ENCODE measurements at places on chromosomes 5 and 9.

DNA sequence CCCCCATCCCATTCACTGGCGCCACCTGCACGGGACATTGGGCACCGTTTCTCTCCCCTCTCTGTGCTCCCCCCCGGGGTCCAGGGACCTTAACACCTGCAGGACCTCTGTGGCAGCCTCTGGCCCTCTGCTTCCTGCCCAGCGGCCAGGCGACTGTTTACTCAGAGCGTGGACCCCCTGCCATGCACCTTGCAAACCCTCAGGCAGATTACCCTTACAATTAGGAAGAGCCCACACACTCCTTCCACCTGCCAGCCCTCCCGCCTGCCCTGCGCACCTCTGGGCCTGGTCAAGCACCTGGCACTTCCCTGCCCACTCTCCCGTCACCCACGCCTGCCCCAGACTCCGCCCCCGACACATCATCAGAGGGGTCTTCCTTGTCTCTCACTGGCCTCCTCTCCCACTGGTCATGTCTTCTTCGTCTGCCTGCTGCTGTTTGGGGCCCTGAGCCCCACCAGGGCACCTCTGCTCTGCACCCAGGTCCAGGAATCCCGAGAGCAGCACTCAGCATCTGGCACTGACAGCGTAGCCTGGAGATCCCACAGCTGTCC, 281.3 kb upstream of the IRX4 start:
- DNase-seq = no peak

DNA sequence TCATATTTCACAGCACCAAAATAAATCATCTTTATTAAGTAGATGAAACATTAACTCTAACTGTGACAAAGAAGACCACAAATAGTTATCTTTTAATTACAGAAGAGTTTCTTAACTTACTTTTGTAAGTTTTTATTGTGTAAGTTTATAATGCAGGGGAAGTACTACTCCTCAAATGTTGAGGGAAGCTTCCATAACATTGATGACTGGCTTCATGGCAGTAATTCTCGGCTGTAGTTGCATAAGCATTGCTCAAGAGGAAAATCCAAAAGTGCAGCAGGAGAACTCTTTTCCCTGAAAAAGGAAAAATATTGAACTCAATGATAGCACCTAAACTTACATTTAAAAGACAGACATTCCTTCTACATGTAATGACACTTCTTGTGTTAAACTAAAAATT, 4.6 kb downstream of the TSLP start:
- no peak for DNase-seq

- no peak for DNase-seq
These were observed 636.1 kb downstream of the KIF4B start for GRCh38 chr5:155649666-155650065.

DNA sequence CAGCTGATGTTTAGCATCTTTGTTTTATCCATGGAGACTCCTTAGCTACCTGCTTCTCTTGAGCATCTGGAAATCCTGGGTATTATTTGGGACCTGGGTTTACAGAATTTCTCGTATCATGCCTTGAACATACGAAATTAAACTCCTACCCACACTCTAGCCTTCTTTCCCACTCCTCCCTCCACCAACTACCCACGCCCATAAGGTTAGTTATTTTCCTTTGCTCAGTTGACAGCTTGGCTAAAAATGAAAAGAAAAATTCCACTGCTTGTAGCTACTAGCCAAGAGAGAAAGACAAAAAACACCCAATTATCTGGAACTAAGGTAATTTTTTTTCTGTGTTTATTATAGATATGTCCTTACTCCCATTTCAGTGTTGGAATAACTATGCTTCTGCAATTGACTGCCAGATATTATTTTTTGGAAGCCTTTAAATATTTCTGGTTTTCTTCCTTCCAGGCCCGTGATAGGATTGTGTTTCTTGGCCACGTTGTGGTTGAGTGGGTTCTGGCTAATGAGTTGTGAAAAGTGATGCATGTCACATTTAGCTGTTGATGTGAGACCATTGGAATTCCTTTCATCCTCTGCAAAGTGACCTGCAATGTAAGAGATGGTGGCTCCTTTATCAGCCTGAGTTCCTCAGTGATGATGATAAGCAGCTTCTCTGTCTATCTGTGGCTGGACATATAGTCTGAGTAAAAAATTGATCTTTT, 308.1 kb downstream of the LRRC70 start:
- DNase-seq = no peak

GRCh38 chr9:6917162-6917561, 159.4 kb downstream of the KDM4C start:
- DNase-seq = no peak

DNA sequence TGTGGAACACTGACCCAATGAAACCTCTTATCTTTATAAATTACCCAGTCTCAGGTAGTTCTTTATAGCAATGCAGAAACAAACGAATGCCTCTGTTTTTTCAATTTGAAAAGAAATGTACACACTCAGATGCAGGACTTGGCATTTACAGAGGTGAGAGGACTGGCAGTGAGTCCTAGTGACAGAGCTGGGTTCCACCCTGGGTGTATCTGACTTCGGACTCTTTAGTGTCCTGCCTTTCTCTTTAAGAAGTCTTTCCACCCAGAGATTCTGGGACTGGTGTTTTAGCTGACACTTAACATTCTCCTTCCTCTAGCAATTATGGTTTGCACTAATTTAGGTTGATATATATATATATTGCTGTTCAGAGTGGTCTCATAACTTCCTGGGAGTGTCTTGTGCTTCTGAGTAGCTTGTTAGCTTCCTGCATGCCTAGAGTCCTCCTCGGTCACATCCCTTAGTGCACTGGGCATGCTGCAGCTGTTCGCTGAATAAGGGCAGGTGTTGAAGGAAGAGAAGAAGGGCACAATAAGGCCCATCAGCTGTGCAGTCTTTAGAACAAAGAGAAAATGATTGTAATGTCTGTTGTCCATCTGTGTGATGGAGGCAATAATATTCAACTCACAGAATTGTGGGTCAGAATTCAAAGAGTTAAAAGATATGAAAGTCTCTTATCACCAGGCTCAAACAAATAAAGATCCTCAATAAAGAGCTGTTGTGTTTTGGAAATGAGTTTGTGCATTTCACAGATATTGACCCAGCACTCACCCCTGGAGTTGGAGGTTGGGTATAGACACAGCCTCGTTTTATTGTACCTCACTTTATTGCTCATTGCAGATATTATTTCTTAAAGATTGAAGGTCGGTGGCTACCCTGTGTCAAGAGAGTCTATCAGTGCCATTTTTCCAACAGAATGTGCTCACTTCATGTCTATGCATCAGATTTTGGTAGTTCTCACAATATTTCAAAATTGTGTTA, 187.1 kb downstream of the TRIM32 start:
- DNase-seq = no peak

GRCh38 chr5:145506185-145506850, 328.8 kb downstream of the PRELID2 start:
- no peak for DNase-seq

DNA sequence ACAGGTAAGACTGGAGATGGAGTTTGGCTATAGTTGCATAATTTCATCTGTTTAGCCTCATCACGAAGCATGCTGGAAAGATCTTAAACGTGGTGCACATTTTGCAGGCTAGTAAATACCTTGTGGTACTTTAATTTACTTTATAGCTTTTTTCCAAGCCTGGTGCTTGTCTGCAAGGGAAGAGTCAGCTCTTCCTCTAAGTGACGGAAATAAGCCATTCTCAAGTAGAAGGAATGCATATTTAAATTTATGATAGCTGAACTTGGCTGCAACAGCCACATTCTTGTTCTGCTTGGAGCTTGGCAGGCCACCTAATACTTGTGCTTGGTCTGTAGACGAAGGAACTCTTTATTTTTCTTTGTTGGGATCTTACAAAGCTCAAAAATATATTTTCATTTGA, 188.0 kb upstream of the PIK3R1 start:
- DNase-seq = no peak

DNA sequence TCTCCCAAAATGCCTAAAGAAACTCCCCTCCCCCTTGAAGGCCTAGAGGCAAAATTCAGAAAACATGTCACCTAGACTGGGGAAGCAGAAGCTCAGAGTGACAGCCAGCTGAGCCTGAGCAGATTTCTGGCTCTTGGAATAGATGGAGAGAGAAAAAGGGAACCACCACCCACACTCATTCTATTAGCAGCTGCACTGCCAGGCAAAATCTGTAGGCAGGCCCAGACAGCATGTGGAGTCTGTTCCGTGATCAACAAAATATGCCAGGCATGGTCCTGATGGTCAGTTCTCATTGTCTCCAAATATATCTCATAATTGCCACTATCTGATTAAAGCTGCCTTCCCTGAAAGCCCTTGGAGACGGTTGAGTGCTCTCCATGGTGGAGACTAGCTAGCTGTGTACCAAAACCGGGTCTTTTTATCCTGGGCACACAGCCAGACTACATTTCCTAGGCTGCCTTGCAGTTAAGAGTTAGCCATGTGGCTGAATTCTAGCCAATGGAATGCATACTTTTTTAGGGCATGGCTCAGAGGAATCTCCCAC, 131.7 kb upstream of the GPR151 start:
- no peak for DNase-seq

- no peak for DNase-seq
These were observed 24.5 kb upstream of the UBE2QL1 start for GRCh38 chr5:6424110-6424659.

DNA sequence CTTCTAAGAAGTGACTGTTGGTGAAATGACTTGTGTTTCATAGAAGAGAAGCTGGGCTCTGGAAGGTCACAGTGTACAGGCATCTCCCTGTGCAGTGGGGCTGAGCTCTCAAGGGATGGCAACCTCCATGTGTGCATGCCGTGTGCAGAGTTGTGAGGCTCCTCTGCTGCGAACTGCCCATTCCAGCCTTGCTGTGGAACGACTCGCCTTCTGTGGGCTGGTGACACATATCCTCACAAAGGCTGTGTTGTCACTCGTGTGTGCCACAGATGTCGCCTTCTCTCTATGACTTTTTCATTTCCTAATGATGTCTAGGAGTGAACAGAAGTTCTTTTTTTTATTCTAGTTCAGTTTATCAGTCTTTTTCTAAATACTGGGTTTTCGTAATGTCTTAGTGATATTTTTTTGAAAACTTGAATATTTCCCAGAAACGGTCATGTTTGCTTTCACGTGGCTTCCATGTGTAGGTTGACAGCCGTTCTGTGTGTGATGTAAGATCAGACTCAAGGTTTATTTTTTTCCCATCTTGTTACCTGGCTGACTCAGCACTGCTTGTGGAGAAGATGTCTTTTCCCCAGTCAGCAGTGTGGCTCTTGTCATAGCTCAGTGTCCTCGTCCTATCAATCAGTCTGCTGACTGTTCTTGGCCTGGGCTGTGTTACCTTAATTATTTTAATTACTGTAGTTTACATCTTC, 57.3 kb upstream of the CACNA1B start:
- no peak for DNase-seq

DNA sequence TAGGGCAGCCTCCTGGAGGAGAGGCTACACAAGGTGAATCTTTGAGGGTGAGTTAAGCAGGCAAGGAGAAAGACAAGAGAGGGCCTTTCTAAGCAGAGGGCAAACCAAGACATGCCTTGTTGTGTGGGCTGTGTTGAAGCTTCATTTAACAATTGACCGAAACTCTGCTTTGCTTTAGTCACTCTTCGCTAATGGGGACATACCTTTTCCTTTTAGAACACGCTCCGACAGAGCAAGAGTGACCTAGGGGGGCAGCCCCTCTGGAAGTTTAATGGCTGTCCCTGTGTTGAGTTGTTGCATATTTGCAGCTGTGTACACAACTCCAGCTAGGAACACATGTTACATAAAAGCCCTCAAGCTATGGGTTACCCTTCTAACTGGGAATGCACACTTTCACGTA, 218.1 kb upstream of the WWC1 start:
- no peak for DNase-seq

DNA sequence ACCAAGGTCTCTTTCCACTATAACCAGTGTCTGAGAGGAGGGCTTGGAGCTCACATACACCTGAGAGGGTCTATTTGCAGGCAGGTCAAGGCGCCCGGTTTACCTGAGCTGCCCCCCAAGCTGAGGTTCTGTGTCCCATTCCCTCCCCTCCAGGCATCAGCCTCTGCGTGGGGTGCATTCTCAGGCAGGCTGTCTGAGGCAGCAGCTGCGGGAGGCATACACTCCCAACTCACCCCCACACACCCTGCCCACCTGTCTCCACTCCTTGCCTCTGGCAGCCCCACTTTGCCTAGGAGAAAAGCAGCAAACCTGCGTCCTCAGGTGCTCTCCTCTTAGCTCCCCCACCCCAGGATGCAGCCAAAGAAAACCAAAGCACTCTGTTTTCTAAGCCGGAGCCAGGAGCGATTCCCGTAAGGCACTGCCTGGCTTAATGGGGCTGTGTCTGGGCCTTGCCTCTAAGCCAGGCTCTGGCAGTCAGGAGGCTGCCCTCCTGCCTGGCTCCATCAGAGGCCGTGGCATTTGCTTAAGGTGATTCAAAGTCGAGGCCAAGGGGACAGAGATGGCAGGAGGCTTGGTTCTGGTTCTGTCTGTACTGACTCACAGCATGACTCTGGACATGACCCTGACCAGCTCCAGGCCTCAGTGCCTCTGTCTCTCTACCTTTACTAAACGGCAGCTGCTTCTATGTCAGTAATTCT, 139.2 kb upstream of the TRIM32 start:
- DNase-seq = no peak

DNA sequence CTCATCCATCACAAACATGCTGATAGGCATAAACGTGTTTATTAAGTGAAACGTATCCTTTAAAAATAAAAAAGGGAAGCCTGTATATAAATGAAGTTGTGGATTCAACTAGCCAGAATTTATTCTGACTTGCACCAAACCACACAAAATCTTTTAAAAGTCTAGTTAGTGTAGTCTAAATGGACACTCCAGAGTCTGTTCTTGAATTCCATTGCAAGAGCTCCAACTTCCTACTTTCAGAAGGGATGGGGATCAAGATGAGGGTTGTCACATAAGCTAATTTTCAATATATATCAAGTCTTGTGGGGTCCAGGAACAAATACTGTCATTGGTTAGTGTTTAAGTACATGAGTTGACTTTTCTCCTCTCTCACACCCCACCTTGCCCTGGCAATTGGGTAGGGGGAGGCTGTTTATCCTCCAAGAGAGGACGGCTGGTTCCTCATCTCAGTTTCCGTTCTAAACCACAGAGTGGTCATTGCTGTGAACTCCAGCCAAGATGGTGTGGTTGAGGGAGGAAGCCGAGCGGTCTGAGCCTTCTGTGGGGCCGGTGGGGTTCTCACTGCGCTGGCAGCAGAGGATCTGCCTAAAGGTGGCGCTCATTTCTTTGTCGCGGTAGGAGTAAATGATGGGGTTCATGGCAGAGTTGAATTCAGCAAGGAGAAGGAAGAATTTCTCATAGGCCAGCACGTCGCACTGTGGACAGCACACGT, 163.2 kb downstream of the LPAR1 start:
- no peak for DNase-seq
